ENCODE measurements at places on chromosomes 5 and 9.

DNA sequence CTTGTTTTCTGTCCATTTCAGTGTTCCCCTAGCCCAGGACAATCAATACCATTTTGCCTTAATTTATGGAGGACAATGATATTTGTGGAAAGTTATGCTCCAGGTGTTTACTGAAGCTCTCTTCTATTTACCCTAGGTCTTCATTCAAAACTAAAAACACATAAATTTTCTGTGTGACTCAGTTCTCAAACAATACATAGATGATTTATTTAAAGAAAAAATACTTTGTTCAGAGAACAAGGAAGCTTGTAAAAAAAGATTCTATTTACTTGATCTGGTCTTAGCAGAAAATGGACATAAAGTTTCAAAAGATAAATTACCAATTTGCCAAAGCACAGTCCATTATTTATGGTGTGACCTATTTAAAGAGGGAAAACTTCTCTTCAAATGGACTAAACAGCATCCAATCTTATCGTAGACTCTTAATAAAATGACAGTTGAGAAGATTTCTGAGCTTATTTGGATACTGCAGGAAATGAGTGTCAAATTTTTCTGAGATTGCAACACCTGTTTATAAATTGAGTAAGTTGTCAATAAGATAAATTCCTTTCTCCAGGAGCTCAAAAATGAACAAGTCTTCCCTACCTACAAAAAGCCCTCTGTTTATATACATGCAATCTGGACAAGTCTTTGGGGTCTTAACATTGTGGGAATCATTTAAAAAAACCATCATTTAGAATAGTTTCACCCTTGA is 627.2 kb downstream of the PSAT1 start:
- no peak for DNase-seq

DNA sequence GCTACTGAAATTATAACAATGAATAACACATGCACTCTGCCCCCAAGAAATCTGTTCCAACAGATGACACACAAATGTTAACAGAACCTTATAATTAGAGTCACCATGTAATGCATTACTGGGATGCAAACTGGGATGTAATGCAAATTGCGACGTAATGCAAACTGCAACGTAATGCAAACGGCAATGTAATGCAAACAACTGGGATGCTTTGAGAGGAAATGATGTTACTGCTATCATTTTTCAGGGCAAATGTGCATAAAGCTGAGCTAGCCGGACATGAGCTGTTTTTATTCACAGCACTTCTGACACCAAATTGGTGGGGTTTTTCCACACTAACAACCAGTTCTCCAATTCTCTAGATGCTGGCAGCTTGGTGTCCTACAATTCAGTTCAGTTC is 117.2 kb downstream of the ADAMTS16 start:
- DNase-seq: no peak

DNA sequence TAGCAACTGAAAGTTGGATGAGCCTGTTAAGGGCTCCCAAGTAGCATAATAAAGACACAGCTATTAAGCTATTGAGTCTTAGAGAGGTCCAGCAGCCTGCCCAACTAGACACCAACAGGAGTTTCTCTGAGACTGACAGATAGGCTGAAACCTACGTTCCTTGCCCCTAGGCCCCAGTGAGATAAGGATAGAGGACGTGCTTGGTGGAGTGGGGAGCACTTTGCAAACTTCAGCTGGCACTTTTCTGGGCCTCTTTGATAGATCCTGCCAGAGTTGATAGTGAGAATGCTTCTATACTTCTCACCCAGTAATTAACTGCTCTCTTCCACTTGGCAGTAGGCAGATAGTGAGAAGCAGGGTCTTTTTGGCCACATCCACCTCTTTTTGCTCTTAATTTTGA is 20.8 kb upstream of the CTNNA1 start:
- DNase-seq: no peak

GRCh38 chr9:135903358-135903656 is 4.0 kb downstream of the CAMSAP1 start:
- DNase-seq: no peak

DNA sequence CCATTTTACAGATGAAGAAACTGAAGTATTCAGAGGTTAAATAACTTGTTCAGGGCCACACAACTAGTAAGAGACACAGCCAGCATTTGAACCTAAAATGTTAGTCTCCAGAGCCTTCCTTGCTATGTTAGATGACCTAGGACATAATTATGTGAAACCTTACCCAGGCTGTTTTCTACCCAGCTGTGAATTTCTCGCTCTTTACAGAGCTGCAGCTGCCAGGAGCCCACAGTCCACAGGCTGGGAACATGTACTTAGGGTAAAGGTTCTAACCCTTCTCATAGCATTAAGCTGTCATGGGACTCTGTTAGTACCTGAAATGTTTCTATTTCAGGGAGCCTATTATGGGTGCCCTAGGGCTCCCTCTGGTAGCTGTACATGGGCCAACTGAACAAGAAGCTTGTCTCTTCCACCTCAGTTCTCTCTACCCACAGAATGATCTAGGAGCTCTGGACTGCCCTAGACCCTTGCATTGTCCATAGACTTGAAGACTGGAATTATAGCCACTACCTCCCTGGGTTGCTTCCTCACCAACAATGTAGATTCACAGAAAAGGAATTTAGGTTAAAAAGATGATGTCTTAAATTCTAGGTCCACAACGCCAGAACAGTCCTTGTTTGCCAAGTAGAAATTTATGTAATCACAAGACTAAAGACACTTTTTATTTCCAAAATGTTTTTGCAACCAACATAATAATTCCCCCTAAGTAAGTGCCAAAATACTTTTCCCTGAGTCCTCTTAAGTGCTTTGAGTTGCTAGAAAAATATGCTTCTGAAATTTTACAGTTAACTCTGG is 262.9 kb downstream of the PIK3R1 start:
- no peak for DNase-seq
